ENCODE measurements at places on chromosomes 6 and 20. TPM values are rescaled to one million over a fixed set of nuclear protein-coding genes. Genes with fewer than 3 reads are reported as not detected.

- no peaks in the 10 kb centered on the region for H3K27me3 ChIP-seq
- no peak overlapping the region for H3K4me3 ChIP-seq
- H3K27ac ChIP-seq = no peak overlapping the region
- no peaks in the 10 kb centered on the region for H3K4me1 ChIP-seq
- DNase-seq = no peak
Measured at GRCh38 chr6:70518723-70519122, 48.0 kb upstream of the SDHAF4 start.

- H3K27me3 ChIP-seq = no peaks in the 10 kb centered on the region
- H3K27ac ChIP-seq = no peak overlapping the region
- H3K4me1 ChIP-seq = no peaks in the 10 kb centered on the region
- no peak for DNase-seq
- no peak overlapping the region for H3K4me3 ChIP-seq
- no peaks in the 10 kb centered on the region for H3K36me3 ChIP-seq
Measured at GRCh38 chr6:141463237-141463977, 669.3 kb upstream of the GJE1 start.

GRCh38 chr20:39638731-39639130 is 676.6 kb downstream of the DHX35 start:
- no peaks in the 10 kb centered on the region for H3K36me3 ChIP-seq
- H3K27me3 ChIP-seq = peaks cover 3% of the 10 kb centered on the region
- DNase-seq = no peak
- no peak overlapping the region for H3K27ac ChIP-seq

GRCh38 chr20:39081255-39081654 is 119.1 kb downstream of the DHX35 start:
- H3K27ac ChIP-seq = no peak overlapping the region
- no peaks in the 10 kb centered on the region for H3K27me3 ChIP-seq
- DNase-seq = no peak
- no peaks in the 10 kb centered on the region for H3K36me3 ChIP-seq
- H3K4me1 ChIP-seq = no peaks in the 10 kb centered on the region

Gene CGA
- not detected for total RNA-seq

Gene DEFB129
- total RNA-seq = not detected

DNA sequence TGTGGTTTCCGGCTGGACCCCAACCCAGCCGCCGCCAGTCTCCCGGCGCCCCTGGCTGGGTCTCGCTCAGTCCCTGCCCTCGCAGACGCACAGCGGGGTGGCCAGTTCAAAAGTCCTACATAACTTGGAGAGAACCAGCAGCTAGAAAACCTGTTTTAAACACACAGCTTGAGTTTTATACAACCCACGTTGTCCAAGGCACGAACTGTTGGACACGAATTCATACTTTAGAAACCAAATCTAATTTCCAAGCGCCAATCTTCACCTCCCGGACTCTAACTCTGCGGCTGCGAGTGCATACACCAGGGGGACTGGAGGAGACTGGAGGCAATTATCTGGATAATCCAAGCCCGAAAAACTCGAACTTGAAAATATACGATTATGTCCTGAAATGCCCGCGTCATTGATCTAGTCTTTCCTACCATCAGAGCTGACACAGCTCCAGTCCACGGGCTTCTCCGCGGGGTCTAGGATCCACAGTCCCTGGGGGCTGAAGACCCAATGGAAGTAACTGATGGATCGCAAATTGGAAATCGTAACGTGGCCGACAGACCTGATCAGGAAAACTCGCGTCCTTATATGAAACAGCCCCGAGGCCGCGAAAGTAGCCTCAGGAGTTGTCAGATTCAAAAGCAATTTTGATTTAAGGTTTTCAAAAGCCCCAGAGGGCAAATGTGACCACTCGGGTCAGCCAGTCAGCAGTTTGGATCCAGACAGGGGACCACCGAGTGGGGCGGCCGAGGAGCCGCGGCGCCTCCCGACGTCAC is 843 bp upstream of the HEY2 start:
- peaks cover 13% of the 10 kb centered on the region for H3K4me1 ChIP-seq
- H3K36me3 ChIP-seq = no peaks in the 10 kb centered on the region
- no peak for DNase-seq
- H3K4me3 ChIP-seq = peak overlapping the region; percentile 69

DNA sequence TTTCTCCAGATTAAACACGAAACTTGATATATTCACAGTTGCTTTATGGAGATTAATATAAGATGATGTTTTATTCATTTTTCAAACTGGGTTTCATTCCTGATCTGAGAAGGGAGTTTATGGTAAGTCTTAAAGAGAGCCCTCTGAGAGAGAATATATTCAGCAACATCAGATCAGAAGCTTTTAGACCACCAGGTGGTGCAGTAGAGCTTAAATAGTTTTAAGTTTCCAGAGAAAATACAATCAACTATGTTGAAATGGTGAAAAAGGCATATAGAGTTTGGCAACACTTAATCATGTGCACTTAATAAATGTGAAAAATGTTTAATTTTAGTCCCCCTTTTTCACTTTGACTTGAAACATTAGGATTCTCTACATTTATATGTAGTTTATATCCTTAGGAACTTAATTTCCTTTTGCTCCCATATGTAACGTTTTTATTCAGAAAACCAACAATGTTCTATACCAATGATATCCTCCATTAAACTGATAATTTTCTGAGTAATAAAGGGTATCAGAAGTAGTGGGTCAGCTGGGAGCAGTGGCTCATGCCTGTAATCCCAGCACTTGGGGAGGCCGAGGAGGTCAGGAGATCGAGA is 86.4 kb upstream of the CLDN20 start:
- no peaks in the 10 kb centered on the region for H3K27me3 ChIP-seq
- no peaks in the 10 kb centered on the region for H3K4me1 ChIP-seq
- H3K36me3 ChIP-seq = no peaks in the 10 kb centered on the region
- H3K27ac ChIP-seq = no peak overlapping the region

- H3K27ac ChIP-seq = peak overlapping the region; percentile 4
- no peaks in the 10 kb centered on the region for H3K27me3 ChIP-seq
- H3K4me3 ChIP-seq = no peak overlapping the region
- no peak for DNase-seq
- H3K36me3 ChIP-seq = no peaks in the 10 kb centered on the region
Measured at GRCh38 chr6:158708239-158708638, 58.4 kb downstream of the SYTL3 start.

DNA sequence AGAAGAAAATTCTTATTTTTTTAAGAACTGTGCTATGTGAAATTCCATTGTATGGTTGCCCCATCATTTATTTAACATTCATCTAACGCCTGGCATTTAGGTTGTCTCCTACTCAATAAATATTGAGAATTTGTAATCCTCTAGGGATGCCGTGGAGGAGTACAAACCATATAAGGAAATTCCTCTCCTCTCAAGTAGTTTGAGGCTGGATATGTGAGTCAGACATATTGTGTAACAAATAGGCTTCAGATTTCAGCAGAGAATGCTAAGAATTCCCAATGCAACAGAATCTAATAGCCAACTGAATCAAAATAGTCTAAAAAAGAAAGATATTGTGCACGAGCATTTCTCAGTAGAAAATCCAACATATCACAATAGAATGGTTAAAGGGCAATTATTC is 174.7 kb downstream of the OTOR start:
- no peak overlapping the region for H3K4me3 ChIP-seq
- no peaks in the 10 kb centered on the region for H3K36me3 ChIP-seq
- no peaks in the 10 kb centered on the region for H3K27me3 ChIP-seq
- DNase-seq = no peak

DNA sequence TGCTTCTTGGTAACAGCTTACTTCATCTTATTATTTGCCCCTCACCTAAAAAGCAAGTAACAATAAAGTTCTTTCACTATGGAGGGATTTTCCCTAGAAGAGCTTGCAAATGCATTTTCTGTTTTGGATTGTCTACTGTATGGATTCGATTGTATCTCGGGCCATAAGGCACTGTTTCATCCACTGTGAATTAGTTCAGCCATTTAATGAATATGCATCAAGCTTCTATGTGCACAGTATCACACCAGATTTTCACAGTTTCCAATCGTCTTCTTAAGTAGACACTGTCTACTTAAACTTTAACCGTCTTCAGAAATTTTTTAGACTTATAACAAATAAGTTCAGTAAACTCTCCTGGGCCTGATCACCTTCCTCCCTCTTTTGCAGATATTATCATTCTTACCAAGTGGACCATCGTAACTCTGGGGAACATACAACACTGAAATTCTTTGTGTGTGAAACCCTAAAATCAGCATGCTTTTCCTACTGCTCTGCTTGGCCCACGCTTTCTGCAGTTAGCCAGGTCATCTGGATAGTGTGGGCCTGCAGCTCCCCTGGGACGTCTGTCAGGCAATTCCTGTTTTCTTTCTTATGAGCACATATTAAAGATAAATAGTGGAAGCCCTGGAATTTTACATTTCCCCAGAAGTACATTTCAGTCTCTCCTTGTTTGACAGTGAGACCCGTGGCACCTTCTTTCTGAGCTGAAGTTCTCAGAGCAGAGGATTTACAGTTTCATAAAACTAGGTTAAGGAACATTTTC is 136.5 kb upstream of the PDE10A start:
- H3K4me1 ChIP-seq = peaks cover 3% of the 10 kb centered on the region
- H3K36me3 ChIP-seq = no peaks in the 10 kb centered on the region
- no peak overlapping the region for H3K27ac ChIP-seq
- no peak for DNase-seq
- no peaks in the 10 kb centered on the region for H3K27me3 ChIP-seq

Gene TRDN
- total RNA-seq = not detected

- H3K36me3 ChIP-seq = no peaks in the 10 kb centered on the region
- peaks cover 10% of the 10 kb centered on the region for H3K4me1 ChIP-seq
- H3K27ac ChIP-seq = no peak overlapping the region
- H3K27me3 ChIP-seq = no peaks in the 10 kb centered on the region
- DNase-seq = no peak
Measured at GRCh38 chr6:26065952-26066380, 21.3 kb upstream of the HFE start.

Gene LY6G6C
- 3.6 TPM for total RNA-seq

DNA sequence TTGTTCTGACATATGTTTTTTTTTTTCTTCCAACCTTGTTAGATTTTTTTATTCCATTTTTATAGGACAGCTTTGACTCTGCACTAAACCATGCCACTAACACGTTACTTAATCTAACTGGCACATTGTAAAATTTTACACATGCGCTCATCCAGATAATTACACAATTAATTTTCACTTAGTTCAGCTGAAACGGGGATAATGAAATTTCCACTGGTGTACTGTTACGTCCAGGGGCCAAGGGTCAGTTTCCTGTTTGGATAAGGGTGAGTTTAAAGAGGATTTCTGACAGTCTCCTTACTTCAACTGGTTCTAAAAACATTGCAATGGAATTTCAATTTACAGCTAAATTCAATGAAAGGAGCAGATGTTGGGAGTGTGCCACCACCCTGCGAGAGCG is 221.8 kb upstream of the CEP162 start:
- no peak for DNase-seq
- H3K27ac ChIP-seq = no peak overlapping the region
- no peak overlapping the region for H3K4me3 ChIP-seq
- no peaks in the 10 kb centered on the region for H3K36me3 ChIP-seq
- no peaks in the 10 kb centered on the region for H3K27me3 ChIP-seq

DNA sequence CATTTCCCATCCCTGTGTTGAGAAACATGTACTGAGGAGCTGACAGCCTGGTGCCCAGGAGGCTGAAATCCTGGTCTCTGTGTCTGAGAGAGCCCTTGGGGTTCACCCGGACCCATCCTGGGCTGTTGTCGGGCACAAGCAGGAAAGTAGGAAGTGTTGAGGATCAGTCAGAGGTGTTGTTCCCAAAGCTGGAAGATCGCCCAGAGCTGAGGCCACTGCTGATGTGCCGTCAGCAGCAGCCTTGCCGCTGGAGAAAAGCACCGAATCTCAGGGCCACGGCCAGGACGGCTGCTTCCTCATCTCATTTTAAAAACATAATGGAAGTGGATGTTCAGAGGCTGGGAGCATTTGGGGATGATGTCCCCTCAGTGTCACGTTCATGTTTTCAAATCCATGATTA is 218.5 kb downstream of the UST start:
- no peak overlapping the region for H3K4me3 ChIP-seq
- DNase-seq = no peak
- H3K27me3 ChIP-seq = no peaks in the 10 kb centered on the region
- no peak overlapping the region for H3K27ac ChIP-seq
- peaks cover 14% of the 10 kb centered on the region for H3K4me1 ChIP-seq

Gene HDGFL1
- total RNA-seq = not detected

Gene EPB41L2
- 13.1 TPM for total RNA-seq

DNA sequence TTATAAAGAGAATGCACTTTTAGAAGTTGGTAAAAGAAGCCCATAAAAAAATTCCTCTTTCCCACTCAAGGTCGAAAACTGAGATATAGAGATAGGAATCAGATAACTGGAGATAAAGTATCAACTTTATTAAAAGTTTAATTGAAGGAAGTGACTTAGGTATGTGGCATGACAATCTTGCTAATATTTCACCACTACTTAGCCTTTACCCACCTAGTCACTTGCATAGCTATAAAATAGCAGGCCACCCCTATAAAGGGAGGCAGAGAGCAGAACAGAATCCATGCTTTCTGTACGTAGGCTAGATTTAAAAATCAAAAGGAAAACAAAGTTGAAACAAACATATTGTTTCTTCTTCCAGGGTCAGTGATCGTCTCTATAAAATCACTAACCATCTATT is 13.2 kb upstream of the TBC1D32 start:
- DNase-seq = no peak
- no peaks in the 10 kb centered on the region for H3K4me1 ChIP-seq
- no peak overlapping the region for H3K4me3 ChIP-seq
- H3K27me3 ChIP-seq = no peaks in the 10 kb centered on the region

Gene SLPI
- total RNA-seq = 983 TPM

DNA sequence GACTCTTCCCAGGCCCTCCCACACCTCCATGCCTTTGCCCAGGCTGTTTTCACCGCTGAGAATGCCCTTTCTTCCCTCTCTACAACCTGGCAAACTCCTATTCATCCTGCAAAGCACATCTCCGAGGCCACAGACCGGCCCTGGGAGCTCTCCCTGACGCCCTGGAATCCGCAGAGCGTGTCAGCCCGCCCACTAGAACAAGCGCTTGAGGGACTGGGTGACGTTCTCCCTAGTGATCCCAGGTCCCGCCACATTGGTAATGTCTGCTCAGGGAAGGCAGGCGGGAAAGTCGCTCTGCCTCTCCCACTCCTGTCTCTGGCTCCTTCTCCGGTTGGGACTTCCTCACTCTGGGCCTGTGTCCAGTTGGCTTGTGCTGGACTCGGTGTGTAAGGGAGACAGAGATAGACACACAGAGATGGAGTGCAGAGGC is 61.6 kb downstream of the SRC start:
- no peak overlapping the region for H3K27ac ChIP-seq
- DNase-seq = no peak
- H3K36me3 ChIP-seq = peaks cover 22% of the 10 kb centered on the region
- H3K4me1 ChIP-seq = peaks cover 18% of the 10 kb centered on the region
- peaks cover 30% of the 10 kb centered on the region for H3K27me3 ChIP-seq
- no peak overlapping the region for H3K4me3 ChIP-seq
